ENCODE measurements at places on chromosomes 5 and 9.

DNA sequence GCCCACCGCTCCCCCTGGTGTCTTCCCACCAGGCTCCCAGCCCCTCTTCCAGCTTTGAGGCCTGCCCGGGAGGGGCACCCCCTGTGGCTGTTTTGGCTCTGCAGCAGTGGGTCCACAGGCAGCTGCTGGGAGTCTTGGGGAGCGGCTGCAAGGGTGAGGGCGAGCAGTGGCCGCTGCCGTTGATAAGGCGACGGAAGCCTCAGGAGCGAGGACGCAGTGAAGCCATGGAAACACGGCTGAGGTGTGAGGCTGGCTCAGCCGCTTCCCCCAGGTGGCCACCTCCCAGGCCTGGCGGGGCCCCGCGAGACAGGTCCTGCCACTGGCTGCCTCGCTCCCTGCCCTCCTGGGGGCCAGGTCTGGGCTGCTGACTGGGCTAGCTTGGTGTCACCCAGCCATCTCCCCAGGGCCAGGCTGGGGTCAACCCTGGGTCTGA, 41.5 kb downstream of the CXXC5 start:
- no peak for DNase-seq

- no peak for DNase-seq
These were observed 46.3 kb upstream of the TNFSF15 start for GRCh38 chr9:114852050-114852594.

GRCh38 chr9:93276973-93277372, 93.0 kb downstream of the WNK2 start:
- no peak for DNase-seq

- no peak for DNase-seq
These were observed 28.7 kb downstream of the PNPLA7 start for GRCh38 chr9:137521405-137521985.

- no peak for DNase-seq
These were observed 132.6 kb upstream of the CDH10 start for GRCh38 chr5:24777392-24777791.

DNA sequence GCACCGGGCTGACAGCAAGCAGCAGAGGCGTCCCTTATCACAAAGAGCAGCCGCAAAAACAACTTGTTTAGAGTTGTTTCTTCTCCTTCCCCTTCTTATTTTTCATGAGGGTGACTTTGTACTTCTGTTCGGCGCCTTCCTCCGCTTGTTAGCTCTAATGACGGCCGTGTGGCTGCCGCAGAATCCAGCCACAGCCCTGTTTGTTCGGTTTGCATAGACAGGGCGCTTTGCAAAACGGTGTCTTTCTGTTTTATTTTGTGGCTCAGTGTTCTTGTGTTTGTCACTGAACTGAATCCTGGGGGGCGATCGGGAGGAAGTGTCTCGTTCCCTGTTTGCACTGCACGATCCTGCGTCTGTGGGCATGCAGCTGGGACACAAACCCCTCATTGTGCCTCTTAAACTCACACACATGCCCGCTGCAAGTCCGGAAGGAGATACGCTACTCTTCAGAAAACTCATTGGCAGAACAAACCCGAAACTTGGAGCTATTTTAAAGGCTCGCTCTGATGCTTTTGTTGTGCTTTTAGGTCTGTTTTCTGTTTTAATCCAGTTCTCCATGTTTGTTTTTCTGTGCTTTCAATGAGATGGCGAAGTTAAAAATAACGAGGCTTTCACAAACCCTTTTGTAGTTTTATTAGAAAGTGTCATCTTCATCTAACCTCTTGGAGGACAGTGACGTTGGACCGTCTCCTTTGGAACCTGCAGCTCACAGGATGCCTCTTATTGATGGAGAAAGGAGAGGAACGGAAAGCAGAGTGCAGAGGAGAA, 213.9 kb downstream of the IRX2 start:
- DNase-seq: no peak

DNA sequence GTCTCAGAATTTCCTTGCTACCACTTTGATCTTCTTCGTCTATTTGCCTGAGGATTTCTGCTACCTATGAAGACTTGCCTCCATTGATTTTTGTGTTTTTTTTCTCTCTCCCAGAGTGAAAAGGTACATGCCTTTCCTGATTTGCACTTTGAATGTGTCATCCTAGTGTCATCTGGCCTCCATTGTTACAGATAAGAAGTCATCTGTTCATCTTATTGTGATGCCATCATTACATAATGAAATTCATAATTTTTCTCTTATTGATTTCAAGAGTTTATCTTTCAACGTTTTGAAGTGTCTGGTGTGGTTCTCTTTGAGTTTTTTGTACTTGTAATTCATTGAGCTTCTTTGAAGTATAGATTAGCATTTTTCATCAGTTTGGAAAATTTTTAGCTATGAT, 144.8 kb downstream of the SH3GL2 start:
- DNase-seq: no peak

DNA sequence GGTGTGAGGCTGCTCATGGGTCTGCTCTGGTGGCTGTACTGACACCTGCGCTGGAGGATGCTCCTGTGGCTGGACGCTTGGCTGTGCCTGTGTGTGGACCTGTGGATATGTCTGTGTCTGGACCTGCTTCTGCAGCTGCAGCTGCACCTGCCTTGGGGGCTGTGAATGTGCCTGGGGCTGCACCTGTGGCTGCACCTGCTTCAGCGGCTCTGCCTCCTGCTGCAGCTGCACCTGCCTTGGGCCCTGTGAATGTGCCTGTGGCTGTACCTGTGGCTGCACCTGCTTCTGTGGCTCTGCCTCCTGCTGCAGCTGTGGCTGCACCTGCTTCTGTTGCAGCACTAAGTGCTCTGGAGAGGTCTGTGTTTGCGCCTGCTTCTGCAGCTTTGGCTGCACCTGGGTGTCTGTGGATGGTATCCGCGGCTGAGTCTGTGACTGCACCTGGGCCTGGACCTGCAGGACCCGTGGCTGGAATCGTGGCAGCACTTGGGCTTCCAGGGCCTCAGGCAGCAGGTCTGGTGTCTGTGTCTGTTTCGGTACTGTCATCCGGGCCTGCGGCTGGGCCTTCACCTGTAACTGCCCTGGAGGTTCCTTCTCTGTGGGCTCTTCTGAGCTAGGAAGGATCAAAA, 12.5 kb downstream of the CIZ1 start:
- DNase-seq: no peak

- no peak for DNase-seq
These were observed 372.3 kb upstream of the CDH18 start for GRCh38 chr5:20360263-20360662.

DNA sequence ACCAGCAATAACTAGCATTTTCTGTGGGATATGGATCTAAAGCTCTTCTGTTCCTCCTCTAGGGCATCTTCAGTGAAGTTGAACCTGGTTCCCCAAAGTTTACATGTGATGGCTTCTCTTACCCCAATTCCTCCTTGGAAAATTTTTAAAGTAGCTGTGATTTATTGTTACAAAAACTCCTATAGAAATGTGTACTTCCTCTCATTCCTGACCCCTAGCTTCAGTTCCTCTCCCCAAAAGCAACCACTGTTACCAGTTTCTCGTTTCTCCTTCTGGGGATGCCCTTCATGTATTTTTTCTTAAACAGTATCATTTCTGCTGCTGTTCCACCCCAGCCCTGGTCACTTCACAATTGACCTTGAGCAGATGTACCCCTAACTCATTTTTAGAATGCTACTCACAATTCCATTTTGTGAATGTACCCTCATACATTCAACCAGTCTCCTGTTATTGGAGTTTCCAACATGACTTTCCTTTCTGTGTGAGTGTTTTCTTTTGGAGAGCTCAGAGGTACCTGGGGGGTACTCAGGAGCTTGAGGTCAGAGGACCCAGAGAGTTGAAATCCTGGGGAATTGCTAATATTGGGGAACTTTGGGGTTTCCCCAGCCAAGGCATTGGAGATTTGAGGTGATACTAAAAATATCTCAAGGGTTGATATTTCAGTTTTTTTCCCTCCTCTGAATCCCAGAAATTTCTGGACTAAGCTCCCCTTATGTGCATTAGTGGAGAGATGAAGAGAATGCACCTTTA, 18.6 kb upstream of the GLRX start:
- no peak for DNase-seq

DNA sequence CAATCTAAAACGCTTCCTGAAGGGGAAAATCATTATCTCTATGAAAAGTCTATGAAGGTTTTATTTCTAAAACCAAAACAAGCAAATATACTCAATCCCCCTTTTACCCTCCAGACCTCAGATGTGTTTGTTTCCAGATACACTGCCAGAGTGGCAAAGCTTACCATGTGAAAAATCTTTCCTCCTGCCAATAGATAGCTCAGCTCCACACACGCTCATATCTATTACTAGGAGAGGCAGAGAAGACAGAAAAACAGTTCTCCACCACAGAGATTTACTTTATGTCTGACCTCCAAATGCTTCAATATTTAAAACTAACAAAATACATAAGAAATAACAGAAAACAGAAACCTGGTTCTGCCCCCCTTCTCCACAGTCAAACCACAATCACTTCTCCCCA, 7.0 kb downstream of the IRX2 start:
- DNase-seq: no peak

DNA sequence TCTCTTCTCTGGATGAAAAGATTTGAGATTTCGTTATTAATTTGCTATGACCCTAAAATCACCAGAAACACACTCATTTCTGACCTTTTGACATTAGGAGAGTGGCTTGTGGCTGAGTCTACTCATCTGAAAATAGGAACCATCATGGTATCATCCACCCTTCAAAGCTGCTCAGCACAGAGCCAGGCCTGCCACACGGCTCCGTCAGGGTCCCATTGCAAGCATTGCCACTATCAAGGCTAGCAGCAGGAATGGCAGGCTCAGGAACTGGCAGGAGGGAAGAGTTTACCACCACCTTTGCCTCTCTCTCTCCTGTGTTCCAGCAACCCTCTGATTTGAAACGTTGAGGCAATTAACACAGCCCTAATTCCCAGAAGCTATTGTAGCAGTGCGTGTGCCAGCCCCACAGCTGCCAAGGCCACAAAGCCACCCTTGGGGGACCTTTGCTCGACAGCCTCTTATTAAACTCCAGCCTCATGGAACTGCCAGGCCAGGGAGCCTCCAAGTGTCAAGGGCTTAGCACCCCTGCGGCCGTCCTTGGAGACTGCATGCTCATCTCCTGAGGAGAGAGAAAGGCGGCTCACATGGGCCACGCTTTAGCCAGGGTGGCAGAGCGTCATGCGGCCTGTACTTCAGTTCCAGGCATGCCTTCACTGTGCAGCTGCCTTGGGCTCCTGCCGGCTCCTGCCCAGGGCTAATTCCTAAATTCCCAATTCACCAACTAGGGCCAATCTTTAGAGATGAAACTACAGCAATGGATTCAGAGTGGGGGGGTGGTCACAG, 145.9 kb downstream of the ROR2 start:
- no peak for DNase-seq

- no peak for DNase-seq
These were observed 309.1 kb downstream of the NTRK2 start for GRCh38 chr9:84978661-84979060.

- no peak for DNase-seq
These were observed 125.1 kb downstream of the KCNIP1 start for GRCh38 chr5:170628691-170629565.

GRCh38 chr9:21904371-21904770, 89.8 kb downstream of the CDKN2A start:
- no peak for DNase-seq

DNA sequence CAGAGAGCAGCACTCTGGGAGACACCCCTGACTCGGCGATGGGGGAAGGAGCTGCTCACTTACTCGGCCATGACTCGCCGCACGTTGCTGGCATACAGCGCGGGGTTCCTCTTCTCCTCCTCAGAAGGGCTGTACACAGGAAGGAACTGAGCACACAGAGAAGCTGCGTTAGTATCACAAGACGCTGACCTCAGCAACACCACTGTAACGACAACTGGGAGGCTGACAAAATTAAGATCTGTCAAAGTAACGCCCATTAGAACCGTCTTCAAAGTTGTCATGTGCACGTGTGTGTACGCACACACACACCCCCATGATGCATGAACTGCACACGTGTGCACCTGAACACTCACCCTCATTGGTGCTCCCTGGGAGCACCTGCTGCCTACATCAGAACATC, 32.1 kb upstream of the SLC6A3 start:
- DNase-seq: no peak

DNA sequence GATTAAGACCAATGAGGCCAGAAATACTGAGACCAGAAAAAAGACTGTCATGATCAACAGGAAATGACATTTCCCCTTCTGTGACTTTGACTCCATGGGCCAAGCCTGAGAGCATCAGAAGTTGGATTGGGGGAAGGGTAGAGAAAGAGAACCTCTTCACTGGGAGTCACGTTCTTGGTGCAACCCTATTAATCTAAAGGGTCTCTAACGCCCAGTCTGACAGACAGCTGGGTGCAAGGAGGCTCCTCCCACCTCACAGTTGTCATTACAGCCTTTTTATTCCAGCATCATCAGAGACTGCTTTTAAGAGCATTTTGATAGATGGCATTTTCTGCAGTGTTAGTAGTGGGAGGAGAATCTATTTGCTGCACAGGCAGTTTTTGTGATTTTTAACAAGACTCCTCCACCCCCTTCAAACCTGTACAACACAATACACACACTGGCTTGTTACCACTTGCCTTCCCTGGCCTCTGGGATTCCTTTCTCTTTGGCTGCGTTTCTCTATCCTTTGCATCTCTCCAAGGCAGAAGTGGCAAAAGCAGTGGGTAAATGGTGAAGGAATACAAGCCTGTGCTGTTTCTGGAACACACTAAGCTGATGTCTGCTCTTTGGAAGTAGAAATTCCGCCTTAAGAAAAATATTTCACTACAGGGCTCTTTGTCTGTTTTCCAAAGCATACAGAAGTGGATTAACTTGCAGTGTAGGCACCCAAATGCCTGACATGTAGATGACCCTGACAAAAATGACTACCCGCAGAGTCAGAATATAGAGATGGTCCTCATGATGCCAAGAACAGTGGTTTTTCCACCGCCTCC, 310.4 kb upstream of the ZNF608 start:
- DNase-seq: no peak

DNA sequence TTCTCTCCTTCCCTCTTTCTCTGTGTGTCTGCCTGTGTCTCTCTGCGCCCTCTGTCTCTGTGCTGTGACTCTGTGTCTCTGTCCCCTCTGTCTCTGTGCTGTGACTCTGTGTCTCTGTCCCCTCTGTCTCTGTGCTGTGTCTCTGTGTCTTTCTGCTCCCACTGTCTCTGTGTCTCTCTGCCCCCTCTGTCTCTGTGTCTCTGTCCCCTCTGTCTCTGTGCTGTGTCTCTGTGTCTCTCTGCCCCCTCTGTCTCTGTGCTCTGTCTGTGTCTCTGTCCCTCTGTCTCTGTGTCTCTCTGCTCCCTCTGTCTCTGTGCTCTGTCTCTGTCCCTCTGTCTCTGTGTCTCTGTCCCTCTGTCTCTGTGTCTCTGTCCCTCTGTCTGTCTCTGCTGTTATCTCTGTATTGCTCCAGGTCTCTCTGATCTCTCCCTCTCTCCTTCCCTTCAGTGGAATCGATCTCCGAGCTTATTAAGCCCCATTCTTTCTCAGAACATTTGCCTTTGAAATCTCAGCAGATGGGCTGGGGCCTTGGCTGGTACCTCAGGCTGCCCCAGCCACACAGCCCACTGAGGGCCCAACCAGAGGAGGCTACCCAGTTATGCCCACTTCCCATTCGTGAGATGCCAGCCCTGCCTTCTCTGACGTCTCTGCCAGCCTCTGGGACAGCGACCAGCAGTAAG, 33.4 kb upstream of the FIBCD1 start:
- DNase-seq: no peak

GRCh38 chr5:139037732-139038131, 160.4 kb downstream of the SIL1 start:
- no peak for DNase-seq

GRCh38 chr5:94505327-94506068, 112.9 kb downstream of the KIAA0825 start:
- DNase-seq: no peak

- DNase-seq: no peak
These were observed 30.4 kb upstream of the NOTCH1 start for GRCh38 chr9:136576269-136576626.

- no peak for DNase-seq
These were observed 119.8 kb downstream of the C9orf50 start for GRCh38 chr9:129500863-129501770.
